Left lobe of liver (tissue), 2 donors: ENCODE measurements at places on chromosomes 2 and 18. TPM values are rescaled to one million over a fixed set of nuclear protein-coding genes. Genes with fewer than 3 reads are reported as not detected.

ZBTB7C gene
- 1.2 TPM for total RNA-seq

ZNF521 gene
- total RNA-seq: 1.6 TPM

DNA sequence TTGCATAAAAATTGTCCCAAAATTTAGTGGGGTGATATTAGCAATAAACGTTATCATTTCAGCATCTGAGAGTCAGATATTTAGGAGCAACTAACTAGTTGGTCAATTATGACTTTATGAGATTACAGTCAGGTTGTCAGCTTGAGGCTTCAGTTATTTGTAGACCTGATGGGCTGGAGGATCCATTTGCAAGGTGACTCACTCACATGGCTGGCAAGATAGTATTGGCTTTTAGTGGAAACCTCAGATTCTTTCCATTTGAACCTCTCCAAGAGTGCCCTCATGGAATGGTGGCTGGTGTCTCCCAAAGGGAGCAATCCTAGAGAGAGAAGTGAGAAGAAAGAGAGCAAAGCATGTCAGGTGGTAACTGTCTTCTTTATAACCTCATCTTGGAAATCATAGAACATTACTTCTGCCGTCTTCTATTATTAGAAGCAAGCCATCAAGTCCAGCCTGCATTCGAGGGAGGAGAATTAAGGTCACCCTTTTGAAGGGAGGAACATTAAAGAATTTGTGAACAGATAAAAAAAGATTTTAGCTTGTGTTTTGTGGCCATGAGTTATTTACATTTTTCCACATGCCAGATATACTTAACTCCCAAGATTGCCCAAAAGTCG is 92.5 kb downstream of the HAUS1 start:
- DNase-seq: no peak

DNA sequence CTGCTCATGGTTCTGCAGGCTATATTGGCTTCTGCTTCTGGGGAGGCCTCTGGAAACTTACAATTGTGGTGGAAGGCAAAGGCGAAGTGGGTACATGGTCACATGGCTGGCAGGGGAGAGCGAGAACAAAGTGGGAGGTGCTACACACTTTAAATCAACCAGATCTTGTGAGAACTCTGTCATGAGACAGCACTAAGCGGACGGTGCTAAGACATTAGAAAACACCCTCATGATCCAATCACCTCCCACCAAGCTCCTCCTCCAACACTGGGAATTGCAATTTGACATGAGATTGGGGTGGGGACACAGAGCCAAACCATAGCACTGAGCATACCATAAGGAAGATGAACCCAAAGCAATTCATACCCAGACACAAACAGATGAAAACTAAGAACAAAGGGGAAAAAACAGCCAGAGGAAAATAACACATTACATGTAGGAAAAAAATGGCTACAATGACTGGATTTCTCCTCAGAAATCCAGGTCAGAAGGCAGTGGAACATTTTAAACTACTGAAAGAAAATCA is 31.1 kb upstream of the INO80C start:
- no peak for DNase-seq

DNA sequence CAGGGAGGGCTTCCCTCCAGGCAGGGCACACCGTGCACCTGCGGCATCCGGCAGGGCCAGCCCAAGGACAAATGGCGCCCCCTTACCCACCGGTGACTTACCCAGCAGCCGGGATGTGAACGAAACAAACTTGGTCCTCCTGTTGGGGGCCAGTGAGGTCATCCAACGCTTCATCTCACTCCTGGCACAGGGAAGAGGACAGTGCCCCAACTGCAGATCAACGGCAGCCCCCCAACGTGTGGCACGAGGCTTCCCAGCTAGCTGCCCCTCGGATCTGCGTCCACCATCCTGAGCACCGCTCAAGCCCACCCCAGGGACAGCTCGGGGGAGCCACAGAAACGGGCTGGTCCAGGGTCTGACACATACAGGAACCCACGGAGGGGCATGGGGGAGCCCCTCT is 12.0 kb downstream of the SNORC start:
- no peak for DNase-seq

GRCh38 chr2:74261204-74261864 is 62.9 kb downstream of the MTHFD2 start:
- DNase-seq: no peak

GRCh38 chr18:26777351-26778053 is 88.0 kb downstream of the AQP4 start:
- no peak for DNase-seq

DNA sequence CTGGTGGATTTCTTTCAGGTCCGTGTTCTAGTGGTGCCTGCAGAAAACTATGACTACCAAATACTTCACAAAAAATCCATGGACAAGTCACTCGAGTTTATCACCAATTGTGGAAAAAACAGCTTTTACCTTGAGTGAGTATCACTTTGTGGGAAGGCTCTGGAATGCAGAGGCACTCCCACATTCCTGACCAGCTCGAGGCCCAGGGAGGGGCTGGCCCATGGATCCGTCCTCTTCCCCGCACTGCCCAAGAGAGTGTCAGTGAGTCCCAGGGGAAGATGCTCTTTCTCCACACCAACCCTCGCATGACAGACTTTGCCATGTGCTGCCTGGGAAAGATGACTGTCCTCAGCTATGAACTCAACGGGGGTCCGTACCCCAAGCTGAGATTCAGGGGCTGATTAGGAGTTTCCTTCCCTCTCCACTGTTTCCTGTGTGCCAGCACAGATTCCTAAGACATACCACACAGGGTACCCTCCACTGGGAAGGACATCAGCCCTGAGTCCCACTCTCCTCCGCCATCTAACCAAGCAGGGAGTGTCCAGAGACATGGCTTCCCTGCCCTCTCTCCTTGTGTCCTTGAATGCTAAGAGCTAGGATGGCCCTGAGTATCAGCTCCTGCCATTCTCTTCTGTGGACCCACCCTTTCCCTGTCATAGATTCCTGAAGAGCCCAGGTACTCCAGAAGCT is 155.9 kb downstream of the LAMA3 start:
- no peak for DNase-seq

GRCh38 chr2:232322560-232323327 is 55.8 kb upstream of the ALPP start:
- DNase-seq: no peak
